ENCODE measurements at places on chromosomes 7 and 10.

- no peak for DNase-seq
Observed at GRCh38 chr10:42830237-42830636, 47.6 kb downstream of the BMS1 start.

DNA sequence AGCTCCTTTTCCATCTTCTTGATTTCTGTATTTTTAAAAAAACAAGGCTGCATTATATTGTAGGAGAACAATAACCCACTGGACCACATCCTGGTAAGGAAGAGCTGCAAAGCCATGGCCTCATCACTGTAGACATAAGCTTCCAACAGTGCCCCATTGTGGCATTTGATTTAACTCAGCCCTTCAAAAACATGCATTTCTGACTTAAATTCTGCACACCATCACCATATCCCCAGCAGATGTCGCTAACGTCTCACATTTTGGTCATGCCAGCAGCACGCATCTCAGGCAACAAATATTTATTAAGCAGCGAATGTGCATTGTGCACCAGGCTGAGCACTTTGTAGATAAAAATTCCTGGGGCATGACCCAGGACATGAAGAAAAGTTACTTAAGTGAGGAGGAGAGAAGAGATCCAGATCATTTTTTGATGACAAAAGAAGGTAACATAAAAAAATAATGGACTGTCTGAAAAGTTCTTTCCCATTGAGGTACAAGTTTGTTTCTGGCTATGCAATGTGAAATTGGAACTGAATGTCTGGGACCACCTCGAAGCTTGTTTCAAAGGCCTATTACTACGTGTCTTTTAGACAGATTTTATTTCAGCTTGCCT, 164.6 kb upstream of the CDCA7L start:
- peak; percentile 83 for DNase-seq

GRCh38 chr7:15288741-15289140, 273.1 kb downstream of the AGMO start:
- DNase-seq = peak; percentile 7

DNA sequence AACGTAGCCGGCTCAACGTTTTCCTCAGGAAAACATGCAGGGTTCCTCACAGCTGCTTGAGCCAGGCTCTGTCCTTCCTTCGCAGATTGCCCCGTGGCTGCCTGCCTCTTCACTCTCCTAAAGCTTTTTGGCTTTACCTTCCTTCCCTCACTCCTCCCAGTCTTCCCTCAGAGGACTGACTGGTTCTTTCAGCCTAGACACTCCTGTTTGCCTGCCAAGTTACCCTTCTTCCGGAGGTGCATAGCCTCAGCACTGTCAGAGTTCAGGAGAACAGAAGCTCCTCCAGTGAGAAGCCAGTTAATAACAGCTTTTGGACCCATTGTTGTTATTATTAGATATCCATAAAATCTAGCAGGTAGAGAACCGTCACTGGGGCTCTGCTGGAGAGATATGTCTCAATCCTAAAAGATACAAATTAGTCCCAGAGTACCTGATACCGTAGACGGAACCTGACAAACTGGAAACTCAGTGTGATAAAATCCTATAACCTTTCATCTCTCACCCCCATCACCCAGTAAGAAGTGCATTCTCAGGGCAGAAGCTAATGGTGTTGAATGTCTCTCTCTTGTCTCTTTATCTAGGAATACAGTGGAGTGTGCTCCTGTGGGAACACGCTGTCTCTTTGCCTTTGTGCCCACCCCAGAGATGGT, 79.6 kb downstream of the SND1 start:
- no peak for DNase-seq

DNA sequence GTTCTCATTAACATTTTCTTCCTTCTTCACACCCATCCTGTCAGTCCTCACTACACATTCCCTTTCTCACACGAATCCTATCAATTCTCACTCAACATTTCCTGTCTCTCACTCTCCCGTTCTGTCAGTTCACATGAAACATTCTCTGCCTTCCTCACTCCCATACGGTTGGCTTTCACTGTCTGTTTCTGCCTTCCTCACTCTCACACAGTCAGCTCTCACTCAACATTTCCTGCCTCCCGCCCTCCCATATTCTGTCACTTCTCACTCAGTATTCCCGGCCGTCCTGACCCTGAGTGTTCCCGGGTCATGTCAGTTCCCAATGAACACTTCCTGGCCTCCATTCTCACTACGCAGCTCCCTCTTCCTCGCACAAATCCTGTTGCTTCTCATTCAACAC, 61.5 kb downstream of the DYNC2I1 start:
- DNase-seq = no peak

GRCh38 chr7:66847879-66848790, 72.9 kb upstream of the TMEM248 start:
- DNase-seq = peak; percentile 74

- DNase-seq = no peak
Observed at GRCh38 chr7:49527182-49527581, 246.3 kb upstream of the VWC2 start.
